ENCODE measurements at places on chromosomes 16 and 17.
A peak's percentile ranks its signal among the peaks of the same experiment; 100 is the strongest.

DNA sequence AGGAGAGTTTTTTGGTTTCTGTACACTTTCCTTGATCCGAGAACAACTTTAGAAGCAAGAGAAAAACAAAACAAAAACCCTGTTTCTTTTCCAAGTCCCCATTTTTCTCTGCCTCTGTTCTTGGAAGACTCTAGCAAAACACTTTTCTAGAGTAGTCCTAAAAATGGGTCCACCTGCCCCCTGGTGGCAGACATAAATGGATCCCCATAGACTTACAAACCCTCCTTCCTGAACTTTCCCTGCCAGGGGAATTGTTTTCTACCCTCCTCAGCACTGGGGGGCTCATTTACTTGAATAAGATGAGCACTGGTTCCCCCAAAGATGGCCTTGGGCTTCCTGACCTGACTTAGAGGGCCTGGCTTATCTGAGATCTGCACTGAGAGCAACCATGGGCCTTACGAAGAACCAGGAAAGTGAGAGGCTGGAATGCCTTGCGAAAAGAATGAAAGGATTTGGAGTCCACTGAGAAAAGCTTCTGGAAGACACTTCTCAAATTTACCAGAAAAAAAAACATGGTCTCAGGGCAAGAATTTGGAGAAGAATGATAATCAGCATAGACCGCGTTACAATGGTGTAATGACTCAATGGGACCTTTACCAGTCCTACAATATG, 48.0 kb upstream of the CDYL2 start:
- DNase-seq: no peak

GRCh38 chr17:26792486-26792885, 501.4 kb upstream of the WSB1 start:
- DNase-seq: peak; percentile 41

GRCh38 chr16:24010440-24011089, 174.8 kb downstream of the PRKCB start:
- DNase-seq: peak; percentile 60

DNA sequence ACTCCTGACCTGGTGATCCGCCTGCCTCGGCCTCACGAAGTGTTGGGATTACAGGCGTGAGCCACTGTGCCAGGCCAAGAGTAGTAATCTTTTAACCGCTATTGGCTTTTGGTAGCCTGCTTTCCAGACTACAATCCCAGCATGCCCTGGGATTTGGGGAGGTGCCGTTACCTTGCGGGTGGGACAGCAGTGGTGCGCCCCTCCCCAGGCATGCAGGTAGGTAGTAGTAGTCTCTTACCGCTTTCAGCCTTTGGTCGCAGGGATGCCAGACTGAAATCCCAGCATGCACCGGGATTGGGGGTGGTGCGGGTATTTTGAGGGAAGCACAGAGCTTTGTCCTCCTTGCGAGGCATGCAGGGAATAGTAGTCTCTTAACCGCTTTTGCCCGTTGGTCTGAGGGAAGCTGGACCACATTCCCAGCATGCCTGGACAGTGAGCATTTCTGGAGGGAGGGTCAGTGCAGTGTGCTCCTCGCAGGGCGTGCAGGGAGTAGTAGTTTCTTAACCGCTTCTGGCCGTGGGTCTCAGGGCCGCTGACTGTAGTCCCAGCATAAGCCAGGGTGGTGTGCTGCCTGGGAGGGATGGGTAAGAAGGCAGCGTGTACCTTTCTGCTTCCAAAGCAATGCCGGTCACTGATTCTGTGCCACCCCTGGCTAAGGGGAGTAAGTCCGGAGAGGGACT, 1686.8 kb downstream of the TP53TG3F start:
- no peak for DNase-seq

GRCh38 chr16:66357523-66357928, 9.0 kb upstream of the CDH5 start:
- DNase-seq: no peak

Measured in GM12878 (cell line).